HuH-7.5 (cell line): ENCODE measurements at places on chromosomes 1 and 21.

DNA sequence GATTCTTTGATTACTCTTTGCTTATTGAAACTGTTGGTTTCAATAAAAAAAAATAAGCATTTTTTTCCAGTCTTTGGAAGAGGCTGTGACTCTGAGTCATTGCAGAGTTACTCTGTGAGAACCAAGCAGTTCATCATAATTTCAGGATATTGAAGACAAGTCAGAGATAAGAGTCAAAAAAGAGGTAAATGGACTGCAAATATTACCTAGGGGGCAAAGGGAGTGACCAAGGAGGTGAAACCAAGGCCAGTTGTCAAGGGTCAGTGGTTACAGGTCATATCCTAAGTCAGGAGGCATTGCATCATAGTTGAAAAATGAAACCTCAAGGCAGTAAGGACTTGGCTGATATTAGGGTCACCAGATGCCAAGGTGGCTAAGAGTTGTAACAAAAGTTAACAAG lies 597.1 kb upstream of the USP24 start:
- DNase-seq: no peak

DNA sequence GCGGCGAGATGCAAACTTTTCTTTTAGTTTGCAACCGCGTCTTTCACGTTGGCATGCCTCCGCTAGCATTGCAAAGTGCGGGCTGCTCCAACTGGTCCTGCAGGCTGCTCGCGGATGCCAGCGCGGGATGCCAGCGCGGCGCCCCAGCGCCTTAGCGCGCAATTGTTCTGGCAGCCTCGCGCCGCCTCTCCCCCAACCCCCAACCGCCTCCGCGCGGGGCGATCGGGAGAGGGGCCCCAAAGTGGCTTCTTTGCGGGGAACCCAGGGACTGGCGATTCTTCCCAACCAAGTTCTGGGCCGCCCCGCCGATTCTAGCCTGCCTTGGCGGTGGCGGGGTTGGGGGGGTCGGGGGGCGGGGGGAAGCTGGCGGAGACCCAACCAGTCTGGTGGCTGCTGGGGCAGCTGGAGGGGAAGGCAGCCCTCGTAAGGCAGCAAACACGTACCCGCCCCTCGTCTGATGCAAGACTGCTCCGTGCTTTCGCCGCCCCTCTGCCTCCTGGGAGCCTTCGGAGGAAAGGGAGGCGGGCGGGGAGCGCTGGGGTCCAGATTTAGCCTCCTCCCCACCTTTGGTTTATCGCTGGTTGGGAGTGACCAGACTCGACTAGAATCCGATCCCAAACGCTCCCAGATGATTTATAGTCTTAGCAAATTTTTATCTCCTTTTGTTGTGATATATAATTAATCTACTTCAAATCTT lies 756 bp downstream of the PHGDH start:
- peak; percentile 63 for DNase-seq

- DNase-seq: no peak
Measured at GRCh38 chr21:25409978-25410377, 197.3 kb downstream of the MRPL39 start.

GRCh38 chr1:222286011-222286410 lies 261.9 kb downstream of the HHIPL2 start:
- no peak for DNase-seq

GRCh38 chr1:72137656-72138055 lies 144.7 kb downstream of the NEGR1 start:
- DNase-seq: no peak

DNA sequence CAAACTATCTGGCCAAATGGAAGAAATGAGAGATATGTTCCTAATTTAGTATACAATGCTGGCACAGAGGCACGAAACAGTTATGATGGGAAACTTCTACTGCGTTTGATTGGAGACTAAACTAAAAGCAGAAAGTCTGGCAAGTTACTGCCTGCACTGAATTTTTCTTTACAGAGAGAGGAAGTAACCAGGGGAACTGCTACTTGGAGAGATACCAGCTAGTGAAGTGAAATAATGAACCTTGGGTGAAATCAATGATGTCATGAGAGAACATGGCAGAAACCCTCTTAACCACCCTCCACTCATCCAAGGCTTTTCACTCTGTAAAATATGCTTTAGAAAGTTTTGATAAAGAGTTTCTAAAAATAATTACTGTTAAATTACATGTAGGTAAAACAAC lies 29.3 kb downstream of the NIBAN1 start:
- no peak for DNase-seq

DNA sequence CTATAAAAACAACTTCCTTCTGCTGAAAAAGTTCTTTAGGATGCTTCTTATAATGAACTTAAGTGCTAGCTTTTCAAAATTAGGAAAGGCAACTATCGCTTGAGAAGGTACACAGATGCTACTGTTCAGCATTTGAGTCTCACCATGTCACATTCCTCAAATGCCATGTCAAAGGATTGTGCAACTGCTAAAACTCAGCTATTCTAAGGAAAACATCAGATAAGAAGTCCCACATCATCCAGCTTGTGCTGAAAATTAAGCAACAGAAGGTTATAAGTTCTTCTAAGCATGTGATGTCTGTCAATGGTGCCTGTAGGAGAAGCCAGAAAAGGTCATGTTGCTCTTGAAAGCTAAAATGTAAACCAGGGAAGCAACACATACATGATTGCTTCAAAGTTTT lies 36.5 kb downstream of the MCOLN2 start:
- no peak for DNase-seq

DNA sequence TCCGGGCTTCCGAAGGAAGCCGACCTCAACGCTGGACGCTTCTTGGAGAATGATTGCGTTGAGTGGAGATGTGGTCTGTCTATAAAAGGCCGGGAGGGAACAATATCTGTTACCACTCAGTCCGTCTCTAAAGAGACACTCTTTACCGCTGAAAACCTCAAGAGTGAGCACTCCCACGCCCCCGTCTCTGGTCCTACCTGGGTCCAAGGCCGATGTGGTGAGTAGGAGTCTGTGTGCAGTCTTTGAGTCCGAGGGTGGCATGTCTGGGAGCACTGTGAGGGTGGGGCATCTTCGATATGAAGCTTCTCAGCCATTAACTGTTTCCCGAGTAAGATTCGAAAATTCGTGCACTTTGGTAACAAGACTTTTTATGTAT lies 576 bp downstream of the ZFP69 start:
- DNase-seq: peak; percentile 19

- DNase-seq: no peak
Measured at GRCh38 chr1:61711969-61712368, 13.0 kb downstream of the TM2D1 start.
